ENCODE measurements at places on chromosomes 2 and 18. TPM values are rescaled to one million over a fixed set of nuclear protein-coding genes. Genes with fewer than 3 reads are reported as not detected.

DNA sequence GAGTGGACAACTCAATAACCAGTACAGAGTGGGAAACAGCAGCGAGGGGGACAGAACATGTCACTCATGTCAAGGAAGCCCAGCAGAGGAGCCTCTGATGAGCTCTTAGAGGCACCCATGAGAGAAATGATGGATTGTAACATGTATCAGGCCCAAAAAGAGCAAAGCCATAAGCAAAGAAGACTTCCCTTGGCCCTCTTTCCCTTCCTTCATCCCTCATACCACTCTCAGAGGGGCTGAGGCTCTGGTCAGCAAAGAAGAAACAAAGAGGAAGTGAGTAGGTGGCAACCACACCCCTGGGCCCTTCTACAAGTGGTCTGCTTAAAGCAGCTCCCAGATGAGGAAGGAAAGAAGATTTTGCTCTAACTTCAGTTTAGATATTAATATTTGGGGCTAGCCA is 112.8 kb downstream of the CDC42EP3 start:
- H3K27me3 ChIP-seq, result no peaks in the 10 kb centered on the region
- DNase-seq, result no peak

The C2orf66 gene
- not detected for total RNA-seq

- H3K27me3 ChIP-seq, result no peaks in the 10 kb centered on the region
- peak within 1 kb of the TSS; percentile 43 for H3K4me3 ChIP-seq
- no peaks in the 10 kb centered on the region for H3K36me3 ChIP-seq
These were observed at the start of gene IL1A for GRCh38 chr2:112784199-112785189. Gene IL1A (minus strand): TSS chr2:112784493. CDS start chr2:112783770, 723 bp downstream.

DNA sequence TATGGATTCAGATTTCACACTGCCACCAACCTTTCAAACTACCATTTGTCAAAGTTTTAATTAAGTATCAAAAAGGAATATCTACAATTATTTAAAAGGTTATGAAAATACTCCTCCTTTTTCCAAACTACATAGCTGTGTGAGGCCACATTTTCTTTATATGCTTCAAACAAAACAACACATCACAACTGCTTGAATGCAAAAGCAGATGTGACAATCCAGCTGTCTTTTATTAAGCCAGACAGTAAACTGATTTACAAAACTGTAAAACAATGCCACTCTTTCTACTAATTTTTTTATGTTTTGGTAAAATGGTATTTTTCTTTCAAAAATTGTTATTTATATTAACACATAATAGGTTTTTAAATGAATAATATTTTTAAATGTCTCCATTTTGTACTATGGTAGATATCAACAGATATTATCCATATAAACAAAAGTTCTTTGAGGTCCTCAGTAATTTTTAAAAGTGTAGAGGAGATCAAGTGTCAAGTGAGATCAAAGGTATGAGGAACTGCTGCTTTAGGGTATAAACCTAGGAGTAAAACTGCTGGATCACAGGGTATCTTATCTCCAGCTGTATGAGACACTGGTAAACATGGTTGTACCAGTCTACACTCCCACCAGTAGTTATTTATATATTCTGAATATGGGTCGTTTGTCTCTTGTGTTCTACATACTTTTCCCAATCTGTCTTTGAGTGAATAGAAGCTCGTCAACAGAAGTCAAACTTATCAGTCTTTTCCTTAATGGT is 68.8 kb upstream of the SERTAD2 start:
- no peaks in the 10 kb centered on the region for H3K27me3 ChIP-seq
- H3K27ac ChIP-seq, result no peak overlapping the region
- no peak overlapping the region for H3K4me3 ChIP-seq

GRCh38 chr2:232959139-232959538 is 53.9 kb downstream of the NGEF start:
- H3K27ac ChIP-seq, result no peak overlapping the region
- H3K27me3 ChIP-seq, result no peaks in the 10 kb centered on the region
- no peaks in the 10 kb centered on the region for H3K4me1 ChIP-seq

DNA sequence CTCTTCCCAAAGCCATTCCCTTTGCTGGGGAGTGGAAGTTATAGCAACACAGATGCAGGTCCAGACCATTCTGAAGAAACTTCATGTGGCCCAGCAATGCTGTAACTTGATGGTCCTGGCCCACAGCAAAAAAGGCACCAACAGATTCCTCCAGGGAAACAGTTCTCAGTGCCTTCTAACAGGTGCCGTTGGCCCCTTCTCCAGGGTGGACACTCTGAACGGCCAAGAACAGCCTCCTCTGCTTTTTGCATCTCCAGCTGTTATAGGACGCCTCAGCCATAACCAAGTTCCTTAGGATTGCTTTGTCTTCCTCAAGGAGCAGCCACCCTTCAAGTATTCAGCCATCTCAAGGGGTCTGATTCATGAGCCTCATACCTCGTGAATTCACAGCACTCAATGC is 38.0 kb downstream of the MARCO start:
- H3K27ac ChIP-seq, result no peak overlapping the region
- H3K36me3 ChIP-seq, result no peaks in the 10 kb centered on the region
- no peak for DNase-seq
- H3K4me3 ChIP-seq, result no peak overlapping the region
- peaks cover 36% of the 10 kb centered on the region for H3K27me3 ChIP-seq
- no peaks in the 10 kb centered on the region for H3K4me1 ChIP-seq

GRCh38 chr18:13183359-13183758 is 35.2 kb upstream of the LDLRAD4 start:
- DNase-seq, result no peak
- H3K36me3 ChIP-seq, result no peaks in the 10 kb centered on the region
- H3K27me3 ChIP-seq, result peaks cover 48% of the 10 kb centered on the region
- H3K4me3 ChIP-seq, result no peak overlapping the region
- no peak overlapping the region for H3K27ac ChIP-seq

DNA sequence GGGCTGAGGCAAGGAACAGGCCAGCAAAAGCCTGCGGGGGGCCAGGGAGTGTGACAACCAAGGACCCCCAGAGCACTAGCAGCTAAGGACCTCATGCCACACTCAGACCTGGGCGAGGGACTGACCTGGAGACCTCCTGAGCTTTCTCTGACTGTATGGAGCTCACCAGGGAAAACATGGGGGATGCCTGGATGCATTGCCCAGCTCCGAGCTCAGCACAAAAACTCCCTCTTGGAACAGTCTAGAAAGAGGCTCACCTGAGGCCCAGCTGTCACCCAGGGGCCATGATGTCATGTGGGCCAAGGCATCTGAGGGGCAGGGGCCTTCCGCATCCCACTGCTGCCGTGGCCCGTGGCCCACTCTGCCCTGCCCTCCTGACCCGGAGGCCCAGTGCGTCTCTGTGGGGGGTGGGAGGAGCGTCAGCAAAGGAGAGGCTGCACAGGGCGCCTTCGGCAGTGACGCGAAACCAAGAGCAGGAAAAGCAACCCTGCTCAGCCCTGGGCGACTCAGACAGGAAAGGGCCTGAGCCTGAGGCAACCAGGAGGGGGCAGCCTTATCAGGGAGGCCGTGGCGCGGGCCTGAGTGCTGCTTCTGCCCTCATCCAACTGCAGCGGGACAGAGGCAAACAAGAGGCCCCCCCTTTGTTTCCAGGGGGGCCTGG is 57.3 kb upstream of the ALPP start:
- no peak overlapping the region for H3K27ac ChIP-seq
- H3K4me3 ChIP-seq, result no peak overlapping the region
- H3K36me3 ChIP-seq, result no peaks in the 10 kb centered on the region
- H3K4me1 ChIP-seq, result no peaks in the 10 kb centered on the region
- peak; percentile 70 for DNase-seq
- H3K27me3 ChIP-seq, result no peaks in the 10 kb centered on the region

DNA sequence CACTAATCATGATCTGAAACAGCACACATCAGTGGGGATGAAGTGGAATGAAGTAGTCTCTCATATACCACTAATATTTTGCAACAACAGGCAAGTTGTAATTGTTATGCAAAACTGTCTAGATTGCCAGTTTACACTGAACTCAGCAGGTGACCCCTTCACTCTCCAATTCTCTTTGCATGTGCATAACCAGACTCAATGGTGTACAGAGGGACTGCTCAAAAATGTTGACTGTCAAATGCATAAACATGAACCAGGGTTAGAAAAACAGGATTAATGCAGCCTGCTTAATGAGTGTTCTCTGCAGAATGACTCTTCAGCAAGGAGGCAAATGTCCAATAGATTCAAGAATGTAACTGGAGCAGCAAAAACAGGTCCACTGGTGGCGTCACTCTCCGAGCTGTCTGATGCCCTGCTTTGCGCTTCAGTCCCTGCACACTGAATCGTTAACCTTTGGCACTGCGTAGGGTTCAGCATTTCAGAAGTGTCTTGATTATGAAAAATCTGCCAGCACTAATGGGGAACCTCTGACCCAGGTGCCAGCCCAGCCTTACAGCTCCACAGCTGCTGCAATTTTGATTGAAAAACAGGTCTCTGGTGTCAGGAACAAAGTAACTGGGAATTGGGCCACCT is 209.3 kb downstream of the TDRD15 start:
- no peak overlapping the region for H3K27ac ChIP-seq
- H3K27me3 ChIP-seq, result peaks cover 12% of the 10 kb centered on the region
- peaks cover 32% of the 10 kb centered on the region for H3K36me3 ChIP-seq
- DNase-seq, result no peak
- no peak overlapping the region for H3K4me3 ChIP-seq

GRCh38 chr2:197184959-197185586 is 125.5 kb downstream of the ANKRD44 start:
- no peak for DNase-seq
- no peaks in the 10 kb centered on the region for H3K36me3 ChIP-seq
- no peak overlapping the region for H3K27ac ChIP-seq
- no peak overlapping the region for H3K4me3 ChIP-seq

DNA sequence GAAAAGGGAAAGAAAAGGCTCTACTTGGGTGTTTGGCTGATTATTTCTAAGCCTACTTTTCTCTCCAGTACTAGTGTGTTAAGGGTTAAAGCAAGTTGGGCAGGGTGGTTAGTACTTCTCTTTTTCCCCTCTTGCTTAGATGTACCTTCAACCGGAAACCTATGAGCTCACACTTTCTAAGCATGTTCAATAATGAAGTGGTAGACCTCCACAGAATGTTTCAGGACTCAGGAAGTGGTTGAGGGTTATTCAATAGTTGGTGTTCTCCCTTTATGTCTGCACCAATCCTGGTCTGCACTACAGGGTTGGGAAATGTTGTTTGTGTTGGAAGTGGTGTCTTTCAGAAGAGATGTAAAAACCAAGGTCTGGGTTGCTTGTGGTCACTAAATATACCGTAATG is 137.1 kb downstream of the ZEB2 start:
- H3K27me3 ChIP-seq, result no peaks in the 10 kb centered on the region
- no peak overlapping the region for H3K27ac ChIP-seq
- H3K4me1 ChIP-seq, result peaks cover 4% of the 10 kb centered on the region
- no peak overlapping the region for H3K4me3 ChIP-seq

- no peak overlapping the region for H3K4me3 ChIP-seq
- DNase-seq, result no peak
- H3K27me3 ChIP-seq, result no peaks in the 10 kb centered on the region
These were observed 106.9 kb downstream of the SP3 start for GRCh38 chr2:173858291-173858731.

GRCh38 chr2:112832841-112833638 is 3.5 kb downstream of the IL1B start:
- peaks cover 11% of the 10 kb centered on the region for H3K4me1 ChIP-seq
- no peaks in the 10 kb centered on the region for H3K36me3 ChIP-seq
- H3K27ac ChIP-seq, result no peak overlapping the region
- H3K4me3 ChIP-seq, result no peak overlapping the region
- DNase-seq, result no peak

- no peak for DNase-seq
- no peak overlapping the region for H3K27ac ChIP-seq
- no peak overlapping the region for H3K4me3 ChIP-seq
- H3K36me3 ChIP-seq, result no peaks in the 10 kb centered on the region
These were observed 205.7 kb downstream of the TPGS2 start for GRCh38 chr18:36623091-36623490.

- no peak for DNase-seq
- H3K27me3 ChIP-seq, result peaks cover 20% of the 10 kb centered on the region
- H3K4me3 ChIP-seq, result peak overlapping the region; percentile 12
- peaks cover 5% of the 10 kb centered on the region for H3K36me3 ChIP-seq
- no peak overlapping the region for H3K27ac ChIP-seq
These were observed 1.7 kb upstream of the PRKD3 start for GRCh38 chr2:37326285-37326684.

DNA sequence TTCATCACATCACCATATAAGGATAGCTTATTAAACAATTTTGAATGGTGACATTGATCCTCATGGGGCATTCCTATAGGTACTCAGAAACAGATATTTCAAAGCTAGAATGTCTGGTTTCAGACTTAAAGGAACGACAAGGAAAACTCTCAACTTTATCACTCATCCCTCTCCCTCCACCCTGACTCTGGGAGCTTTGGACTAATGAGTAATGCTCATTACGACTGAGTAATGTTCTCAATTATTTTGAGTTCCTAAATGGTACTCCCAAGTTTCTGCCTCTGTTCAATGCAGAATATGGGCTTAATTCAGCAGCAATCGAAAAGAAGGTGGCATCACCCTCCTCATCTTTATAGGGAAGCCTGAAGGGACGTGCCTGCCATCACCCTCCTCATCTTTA is 43.4 kb downstream of the RFX8 start:
- H3K27ac ChIP-seq, result no peak overlapping the region
- peaks cover 16% of the 10 kb centered on the region for H3K4me1 ChIP-seq
- no peak for DNase-seq
- no peak overlapping the region for H3K4me3 ChIP-seq

DNA sequence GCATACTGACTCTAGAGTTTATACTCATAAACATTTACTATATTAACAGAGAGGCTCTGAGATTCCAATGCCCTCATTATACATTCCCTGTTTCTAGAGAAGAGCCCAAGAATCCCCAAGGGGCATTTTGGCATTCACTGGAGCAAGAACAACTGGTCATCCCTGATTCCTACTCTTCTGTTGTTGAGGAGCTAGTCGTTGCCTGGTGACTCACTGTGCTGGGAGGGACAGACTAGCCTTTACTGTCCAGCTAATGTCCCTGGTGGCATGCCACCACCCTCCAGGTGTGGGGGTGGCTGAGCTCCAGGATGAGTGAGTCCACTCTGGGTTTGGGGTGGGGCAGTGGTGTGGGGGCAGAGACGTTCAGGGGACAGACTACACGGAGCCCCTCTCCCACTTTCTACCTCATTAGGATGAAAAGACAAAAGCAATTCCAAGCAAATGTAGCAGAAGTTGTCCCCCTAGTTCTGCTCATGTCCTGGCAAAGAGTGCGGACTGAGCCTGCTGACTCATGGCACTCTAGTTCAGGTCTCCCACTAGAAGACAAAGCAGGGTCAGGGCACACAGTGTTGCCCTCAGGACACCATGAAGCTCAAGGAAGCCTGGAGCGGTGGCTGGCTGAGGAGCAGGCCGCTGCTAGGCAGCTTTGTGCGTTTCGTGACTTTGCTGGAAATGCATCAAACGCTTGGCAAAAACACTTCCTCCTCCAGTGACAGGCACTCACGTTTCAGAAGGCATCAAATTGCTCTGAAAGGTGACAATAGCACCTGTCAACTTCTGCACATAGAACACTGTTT is 49.4 kb downstream of the RHOB start:
- H3K4me3 ChIP-seq, result no peak overlapping the region
- no peaks in the 10 kb centered on the region for H3K27me3 ChIP-seq
- H3K36me3 ChIP-seq, result no peaks in the 10 kb centered on the region
- DNase-seq, result no peak
- H3K27ac ChIP-seq, result no peak overlapping the region

GRCh38 chr18:30925795-30926194 is 116.7 kb downstream of the DSC3 start:
- no peak for DNase-seq
- H3K36me3 ChIP-seq, result no peaks in the 10 kb centered on the region
- no peak overlapping the region for H3K4me3 ChIP-seq
- peaks cover 2% of the 10 kb centered on the region for H3K4me1 ChIP-seq
- H3K27me3 ChIP-seq, result no peaks in the 10 kb centered on the region

The INPP5D gene
- 17.2 TPM for total RNA-seq
